ENCODE measurements at places on chromosomes 2 and 18.
A peak's percentile ranks its signal among the peaks of the same experiment; 100 is the strongest.

- DNase-seq: peak; percentile 95
Measured at GRCh38 chr2:37802899-37803379, 122.1 kb upstream of the RMDN2 start.

- peak; percentile 95 for DNase-seq
Measured at GRCh38 chr2:189350540-189351209, 90.6 kb upstream of the WDR75 start.

- no peak for DNase-seq
Measured at GRCh38 chr2:181777734-181778133, 97.4 kb upstream of the NEUROD1 start.

DNA sequence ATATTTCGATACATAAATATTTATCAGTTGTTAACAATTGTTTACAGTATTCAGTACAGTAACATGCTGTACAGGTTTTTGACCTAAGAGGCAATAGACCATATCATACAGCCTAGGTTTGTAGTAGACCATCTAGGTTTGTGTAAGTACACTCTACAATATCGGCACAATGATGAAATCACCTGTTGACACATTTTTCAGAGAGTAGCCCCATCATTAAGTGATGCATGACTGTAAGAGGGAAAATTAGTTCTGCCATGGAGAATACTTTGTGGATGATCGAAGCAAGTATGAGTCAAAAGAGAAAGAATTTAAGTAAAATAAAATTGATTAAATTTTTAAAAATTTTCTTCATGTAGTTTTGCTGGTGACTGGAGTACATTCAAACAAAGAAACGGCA lies 32.6 kb downstream of the VIT start:
- peak; percentile 58 for DNase-seq

DNA sequence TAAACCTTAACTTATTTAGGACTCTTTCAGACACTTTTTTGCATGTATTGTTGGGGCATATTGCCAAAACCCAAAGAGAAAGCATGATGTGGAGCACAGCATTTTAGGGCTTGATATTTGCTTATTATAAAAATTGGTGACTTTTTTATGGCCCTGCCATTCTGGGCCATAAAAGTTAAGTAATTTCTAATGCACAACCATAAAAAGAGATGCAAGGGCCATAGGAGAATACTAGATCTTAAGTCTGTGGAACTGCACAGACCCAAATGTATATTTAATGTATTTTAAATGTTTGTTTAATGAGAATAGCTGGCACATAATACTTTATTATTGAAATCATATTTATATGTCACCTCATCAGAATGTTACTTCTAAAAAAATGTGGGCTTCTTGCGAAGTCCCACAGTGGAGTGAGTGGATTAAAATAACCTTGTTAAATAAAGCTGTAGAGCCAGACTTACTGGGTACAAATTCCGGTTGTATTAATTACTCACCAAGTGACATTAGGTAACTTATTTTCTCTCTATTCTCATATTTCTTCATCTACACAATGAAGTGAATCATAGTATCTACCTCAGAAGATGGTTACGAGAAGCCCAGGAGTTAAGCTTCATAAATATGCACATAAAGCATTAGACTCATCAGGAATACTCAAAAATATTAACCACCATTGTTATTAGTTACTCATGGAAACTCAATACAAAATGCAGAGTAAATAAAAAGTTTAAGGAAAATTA lies 52.2 kb downstream of the HNMT start:
- DNase-seq: no peak

GRCh38 chr18:59994357-59994756 lies 94.6 kb downstream of the PMAIP1 start:
- peak; percentile 8 for DNase-seq

- no peak for DNase-seq
Measured at GRCh38 chr2:42558827-42559226, 9.6 kb upstream of the MTA3 start.

Data from adipocyte (in vitro differentiated cells).